ENCODE measurements at places on chromosomes 11 and 22. TPM values are rescaled to one million over a fixed set of nuclear protein-coding genes. Genes with fewer than 3 reads are reported as not detected.

Gene ST14
- 94.9 TPM for total RNA-seq

GRCh38 chr11:16148301-16148931, 207.9 kb downstream of the SOX6 start:
- DNase-seq: no peak

DNA sequence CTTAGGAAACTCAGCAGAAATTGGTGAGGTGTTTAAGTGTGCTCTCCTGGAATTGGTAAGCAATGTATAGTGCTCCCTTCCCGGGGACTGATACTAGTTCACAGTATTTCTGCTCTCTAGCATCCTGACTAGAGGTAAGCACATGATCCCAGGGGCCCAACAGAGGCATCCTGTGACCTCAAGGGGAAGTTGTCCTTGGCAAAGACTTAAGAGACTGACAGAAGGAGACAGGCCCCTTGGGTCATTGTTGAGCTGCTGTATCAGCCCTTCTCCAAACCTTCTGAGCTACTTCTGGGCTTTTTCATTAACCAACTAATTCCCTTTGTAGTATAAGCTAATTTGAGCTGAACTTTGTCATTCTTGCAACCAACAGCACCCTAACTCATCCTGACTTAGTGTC, 4.3 kb upstream of the TBC1D22A start:
- DNase-seq: no peak

DNA sequence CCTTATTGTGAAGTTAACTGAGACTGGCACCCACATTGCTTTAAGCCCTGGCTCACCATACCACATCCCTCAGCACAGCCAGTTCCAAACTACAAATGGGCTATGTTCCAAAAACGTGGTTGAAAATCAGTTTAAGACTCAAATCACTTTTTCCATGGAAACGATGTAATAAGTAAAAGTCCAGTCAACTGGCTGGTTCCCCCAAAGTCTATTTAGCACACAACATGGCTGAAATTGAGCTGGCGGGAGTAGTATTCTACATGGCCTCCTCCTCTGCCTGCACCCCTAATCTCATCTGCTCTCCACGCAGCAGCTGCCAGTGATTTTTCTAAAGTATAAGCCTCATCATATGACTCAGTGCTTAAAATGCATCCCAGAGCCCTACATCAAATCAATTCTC, 40.9 kb upstream of the BIRC3 start:
- DNase-seq: no peak

DNA sequence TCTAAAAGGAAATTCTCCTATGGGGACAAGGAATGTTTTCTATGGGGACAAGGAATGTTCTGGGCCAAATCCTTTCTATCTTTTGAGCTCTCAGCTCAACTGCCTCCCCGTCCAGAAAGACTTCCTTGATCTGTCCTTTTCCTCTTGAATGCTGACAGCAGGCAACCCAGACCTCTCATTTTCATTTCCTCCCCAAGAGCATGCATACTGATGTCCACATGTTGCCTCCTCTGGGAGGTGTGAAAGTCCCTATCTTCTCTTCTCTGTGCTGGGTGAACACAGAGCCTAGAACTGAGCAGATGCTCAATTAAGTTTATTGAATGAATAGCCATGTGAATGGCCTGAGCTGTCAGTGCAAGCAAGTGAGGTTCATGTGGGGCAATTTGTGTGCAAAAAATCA, 331.9 kb upstream of the NARS2 start:
- DNase-seq: no peak

- DNase-seq: no peak
Observed at GRCh38 chr22:17242641-17243040, 23.4 kb upstream of the ADA2 start.
